BJ (cell line): ENCODE measurements at places on chromosomes 6 and 20.

- no peak for DNase-seq
These were observed at the start of gene CD109 for GRCh38 chr6:73695619-73696421. TSS of gene CD109 (plus strand) at chr6:73696203. CDS start at chr6:73696216, 13 bp downstream.

- DNase-seq = no peak
These were observed 93.1 kb downstream of the RNF182 start for GRCh38 chr6:14017626-14018475.

GRCh38 chr6:30149234-30149633 is 11.8 kb downstream of the TRIM10 start:
- DNase-seq = no peak

DNA sequence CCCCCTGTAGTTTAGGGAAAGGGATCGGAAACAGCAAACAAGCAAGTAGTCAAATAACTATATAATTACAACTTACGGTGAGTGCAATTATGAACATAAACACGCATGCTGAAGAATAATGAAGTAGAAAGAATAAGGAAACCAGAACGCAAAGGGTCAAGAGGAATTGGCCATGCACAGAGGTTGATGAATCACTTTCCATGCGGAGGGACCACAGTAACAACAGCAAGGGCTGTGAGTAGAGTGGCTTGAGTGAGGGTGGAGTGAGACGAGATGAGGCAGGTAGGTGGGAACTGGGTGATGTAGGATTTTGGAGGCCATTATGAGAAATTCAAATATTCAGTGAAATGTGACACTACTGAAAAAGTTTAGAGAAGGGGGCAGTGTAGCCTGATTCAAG is 112.2 kb upstream of the LAMP5 start:
- DNase-seq = no peak

DNA sequence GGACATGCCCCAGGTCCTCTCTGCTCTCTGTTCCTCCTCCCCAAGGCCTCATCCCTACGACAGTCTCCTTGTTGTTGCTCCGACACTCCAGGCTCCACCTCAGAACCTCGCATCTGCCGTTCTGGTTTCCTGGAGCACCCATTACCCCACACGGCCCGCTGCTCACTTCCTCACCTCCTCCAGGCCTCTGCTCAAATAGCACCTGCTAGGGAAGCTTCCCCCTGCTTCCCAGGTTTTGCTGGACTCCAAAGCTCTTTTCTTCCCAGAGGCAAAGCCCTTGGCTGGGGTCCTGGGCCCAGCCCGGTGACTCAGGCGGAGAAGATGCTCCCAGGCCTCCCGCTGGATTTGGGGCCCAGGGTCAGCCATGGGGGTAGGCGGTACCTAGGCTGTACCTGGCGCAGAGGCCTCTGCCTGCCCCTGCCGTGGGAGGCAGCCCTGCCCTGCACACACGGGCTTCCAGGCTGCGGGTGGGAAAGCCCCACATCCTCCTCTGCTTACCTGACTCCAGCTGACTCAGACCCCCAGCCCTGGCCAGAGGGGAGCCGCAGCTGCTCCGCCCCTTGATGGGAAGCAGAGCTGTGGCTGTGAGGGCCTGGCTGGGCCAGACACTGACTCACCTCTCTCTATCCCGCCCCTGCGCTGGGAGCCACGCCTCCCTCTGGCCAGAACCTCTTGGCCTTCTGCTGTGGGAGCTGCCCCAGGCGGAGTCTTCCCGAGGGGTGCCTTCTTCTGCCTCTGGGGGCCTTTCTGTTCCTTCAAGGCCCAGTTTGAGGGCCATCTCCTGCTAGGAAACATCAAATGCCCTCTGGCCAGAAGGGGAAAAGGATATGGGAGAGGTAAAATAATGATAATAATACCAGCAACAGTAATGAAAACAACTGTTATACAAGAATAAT is 130.5 kb downstream of the CEBPB start:
- DNase-seq = peak; percentile 83
